AG09309 (cell line): ENCODE measurements at places on chromosomes 7 and 10.
A peak's percentile ranks its signal among the peaks of the same experiment; 100 is the strongest.

DNA sequence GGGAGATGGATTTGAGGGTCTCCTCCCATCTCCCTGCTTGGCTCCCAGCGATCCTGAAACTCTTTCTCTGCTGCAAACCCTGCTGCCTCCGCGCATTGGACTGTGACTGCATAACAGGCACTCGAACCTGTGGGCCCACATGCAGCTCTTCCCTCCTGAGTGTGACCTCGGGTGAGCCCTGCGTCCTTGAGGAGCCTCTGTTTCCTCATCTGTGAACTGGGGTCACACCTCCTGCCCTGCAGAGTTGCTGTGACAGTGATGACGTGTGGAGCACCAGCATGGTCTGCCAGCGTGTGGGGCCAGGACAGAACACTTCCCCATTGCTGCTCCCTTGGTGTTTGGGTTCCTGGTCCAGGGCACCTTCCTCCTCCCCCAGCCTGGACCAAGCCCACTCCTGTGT lies 46.9 kb upstream of the PSMG3 start:
- DNase-seq, result no peak

GRCh38 chr7:96026611-96027010 lies 254.3 kb downstream of the DYNC1I1 start:
- DNase-seq, result peak; percentile 4

DNA sequence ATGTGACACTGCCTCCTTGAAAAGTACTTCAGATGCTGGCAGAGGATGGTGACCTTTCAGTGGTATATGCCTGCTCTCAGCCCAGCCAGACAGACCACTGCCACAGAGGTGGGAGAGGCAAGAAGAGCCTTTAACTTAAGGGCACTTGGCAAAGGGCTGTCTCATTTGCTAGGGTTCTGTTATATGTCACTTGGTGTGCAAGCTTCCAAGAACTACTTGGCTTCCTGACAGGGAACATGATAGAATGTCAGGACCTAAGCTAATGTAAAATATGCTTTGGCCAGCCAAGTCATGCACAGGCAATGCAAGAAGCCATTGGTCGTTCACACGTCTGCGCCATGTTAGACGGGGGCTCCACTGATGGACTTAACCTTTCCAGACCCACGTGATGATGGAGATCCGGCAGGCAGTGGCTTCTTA lies 54.7 kb downstream of the RBM20 start:
- no peak for DNase-seq

- no peak for DNase-seq
Measured at GRCh38 chr7:47893238-47893637, 55.0 kb downstream of the PKD1L1 start.

DNA sequence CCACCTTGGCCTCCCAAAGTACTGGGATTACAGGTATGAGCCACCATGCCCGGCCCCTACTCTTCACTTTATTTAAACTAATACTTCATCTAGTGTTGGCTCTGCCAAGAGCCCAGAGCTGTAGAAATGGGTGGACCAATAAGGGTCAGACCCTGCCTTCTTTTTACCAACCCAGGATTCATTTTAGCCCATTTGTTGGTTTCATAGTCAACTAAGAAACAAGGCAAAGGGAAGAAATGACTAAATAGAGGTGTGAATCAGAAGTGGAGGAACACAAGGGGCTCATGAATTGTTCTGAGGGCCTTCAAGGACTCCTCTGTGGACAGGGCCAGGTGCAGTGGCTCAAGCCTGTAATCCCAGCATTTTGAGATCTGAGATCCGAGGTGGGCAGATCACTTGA lies 1.1 kb downstream of the ANKRD2 start:
- DNase-seq, result no peak

GRCh38 chr7:99109108-99110051 lies 34.5 kb downstream of the SMURF1 start:
- no peak for DNase-seq

GRCh38 chr7:18352339-18353255 lies 143.0 kb upstream of the HDAC9 start:
- peak; percentile 41 for DNase-seq

DNA sequence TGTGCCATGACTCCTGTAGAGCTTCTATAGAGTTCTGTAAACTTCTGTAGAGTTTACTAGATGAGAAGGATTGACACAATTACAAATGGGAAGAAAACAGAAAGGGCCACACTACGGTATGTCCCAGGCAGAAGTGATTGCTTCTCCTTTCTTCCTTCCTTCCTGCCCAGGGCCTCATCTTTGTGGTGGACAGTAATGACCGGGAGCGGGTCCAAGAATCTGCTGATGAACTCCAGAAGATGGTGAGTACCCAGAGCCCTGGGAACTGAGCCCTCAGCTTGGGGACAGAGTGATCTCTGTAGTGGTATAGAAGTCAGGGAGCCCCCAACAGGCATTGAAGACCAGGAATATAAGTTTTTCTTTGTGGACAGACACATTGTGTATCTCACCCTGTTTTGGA lies 1.7 kb downstream of the ARF5 start:
- no peak for DNase-seq

- DNase-seq, result no peak
Measured at GRCh38 chr10:86512137-86512536, 9.5 kb downstream of the WAPL start.

GRCh38 chr10:47198221-47198620 lies 101.8 kb upstream of the GDF10 start:
- no peak for DNase-seq

GRCh38 chr10:69007260-69007659 lies 18.7 kb downstream of the KIFBP start:
- no peak for DNase-seq

- peak; percentile 97 for DNase-seq
Measured at GRCh38 chr7:114889646-114890285, 32.1 kb upstream of the MDFIC start.

GRCh38 chr10:77244746-77245145 lies 392.9 kb downstream of the KCNMA1 start:
- no peak for DNase-seq

- DNase-seq, result no peak
Measured at GRCh38 chr7:3591944-3592343, 290.9 kb downstream of the SDK1 start.

- DNase-seq, result no peak
Measured at GRCh38 chr10:18203471-18203870, 63.2 kb downstream of the CACNB2 start.

GRCh38 chr7:134692344-134692705 lies 45.7 kb downstream of the BPGM start:
- peak; percentile 60 for DNase-seq

DNA sequence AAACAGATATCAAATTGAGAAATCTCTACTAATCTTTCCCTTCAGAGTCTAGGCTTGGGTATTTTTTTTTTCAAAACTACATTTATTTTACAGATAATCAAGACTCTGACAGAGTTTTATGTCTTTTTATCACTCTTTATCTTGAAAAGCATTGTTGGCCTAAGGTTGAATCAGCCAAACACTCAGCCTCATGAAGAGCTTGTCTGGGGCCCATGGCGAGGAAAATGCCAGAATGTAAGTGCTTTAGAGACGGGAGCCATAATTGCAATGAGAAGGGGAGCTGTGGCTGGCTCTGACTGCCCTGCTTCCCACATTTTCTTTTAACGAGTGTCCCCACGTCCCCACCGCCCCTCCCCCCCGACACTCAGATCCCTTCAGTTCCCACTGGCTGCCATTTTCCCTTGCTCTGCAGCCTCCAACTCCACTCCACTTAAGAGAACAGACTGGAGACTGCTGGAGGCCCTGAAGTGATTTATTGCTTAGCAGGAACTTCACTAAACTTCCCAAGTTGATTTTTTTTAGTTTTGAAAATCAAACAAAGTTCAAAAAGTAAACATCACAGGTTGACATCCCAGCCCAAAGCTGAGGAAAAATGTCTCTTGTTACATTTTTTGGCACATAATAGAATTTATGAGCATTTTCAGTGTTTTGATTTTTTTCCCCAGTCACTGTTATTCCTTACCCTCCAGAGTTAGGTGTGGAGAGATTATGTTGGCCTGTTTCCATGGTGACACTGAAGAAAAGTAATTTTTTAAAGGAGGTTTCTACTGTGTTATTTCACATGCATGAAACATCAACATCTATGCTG lies 637.5 kb upstream of the GALNT17 start:
- DNase-seq, result no peak

DNA sequence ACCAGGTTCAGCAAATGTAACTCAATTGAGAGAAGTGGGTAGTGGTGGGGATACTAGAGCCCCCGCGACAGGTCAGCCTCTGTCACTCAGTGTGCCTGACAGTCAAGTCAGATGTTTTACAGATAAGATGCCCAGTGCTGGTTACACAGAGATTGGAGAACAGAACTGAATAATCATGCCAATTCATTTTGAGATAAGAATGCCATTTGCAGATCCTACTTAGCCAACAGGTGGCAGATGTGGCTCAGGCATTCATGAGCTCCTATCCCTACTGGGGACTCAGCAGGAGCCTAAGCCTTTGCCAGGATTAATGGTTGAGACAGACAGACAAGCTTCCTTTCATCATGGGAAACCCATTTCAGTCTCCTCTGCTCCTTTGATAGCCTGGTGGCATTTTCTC lies 137.8 kb downstream of the MAPK8 start:
- peak; percentile 10 for DNase-seq

GRCh38 chr7:20199015-20199737 lies 18.0 kb downstream of the MACC1 start:
- DNase-seq, result peak; percentile 37

DNA sequence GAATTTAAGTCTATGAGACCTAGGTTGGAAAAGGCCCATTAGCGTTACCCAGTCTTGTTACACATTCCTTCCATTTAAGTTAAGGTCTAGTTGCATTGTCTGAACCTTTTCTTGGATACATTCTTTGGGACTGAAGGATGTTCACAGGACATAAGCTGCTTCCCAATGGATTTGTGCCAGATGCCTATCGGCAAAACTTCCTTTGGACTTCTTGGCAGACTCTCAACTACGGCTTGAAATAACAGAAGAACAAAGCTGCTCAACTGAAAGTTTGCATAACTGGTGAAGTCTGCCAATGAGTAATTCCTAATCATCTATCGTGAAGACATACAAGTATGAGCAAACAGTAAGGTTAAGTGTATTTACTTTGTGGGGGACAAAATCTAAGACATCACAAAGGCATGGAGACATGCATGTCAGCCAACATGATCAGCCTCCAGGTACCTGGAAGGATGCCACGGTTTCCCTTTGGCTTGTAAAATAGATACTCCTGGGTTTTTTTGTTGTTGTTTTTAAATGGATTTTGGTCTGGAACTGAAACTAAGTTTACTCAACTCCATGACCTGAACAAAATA lies 35.4 kb downstream of the MALSU1 start:
- DNase-seq, result peak; percentile 90

- no peak for DNase-seq
Measured at GRCh38 chr7:43341132-43341531, 228.7 kb downstream of the HECW1 start.

DNA sequence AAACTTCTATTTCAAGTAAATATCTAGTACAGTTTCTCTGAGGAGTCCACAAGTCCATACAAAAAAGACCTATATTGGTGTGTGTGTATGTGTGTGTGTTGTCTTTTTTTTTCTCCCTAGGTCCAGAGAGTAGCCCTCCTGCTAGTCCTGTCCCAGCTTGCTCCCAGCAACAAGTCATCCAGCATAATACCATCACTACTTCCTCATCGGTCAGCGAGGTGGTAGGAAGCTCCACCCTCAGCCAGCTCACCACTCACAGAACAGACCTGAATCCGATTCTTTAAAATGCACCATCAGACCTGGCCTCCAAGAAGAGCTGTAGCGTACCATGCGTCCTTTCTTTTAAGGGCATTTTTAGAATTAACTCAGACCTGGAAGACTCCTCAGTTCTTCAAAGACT lies 139.1 kb downstream of the TRIL start:
- no peak for DNase-seq

- DNase-seq, result no peak
Measured at GRCh38 chr7:76333511-76334101, 25.2 kb downstream of the YWHAG start.

DNA sequence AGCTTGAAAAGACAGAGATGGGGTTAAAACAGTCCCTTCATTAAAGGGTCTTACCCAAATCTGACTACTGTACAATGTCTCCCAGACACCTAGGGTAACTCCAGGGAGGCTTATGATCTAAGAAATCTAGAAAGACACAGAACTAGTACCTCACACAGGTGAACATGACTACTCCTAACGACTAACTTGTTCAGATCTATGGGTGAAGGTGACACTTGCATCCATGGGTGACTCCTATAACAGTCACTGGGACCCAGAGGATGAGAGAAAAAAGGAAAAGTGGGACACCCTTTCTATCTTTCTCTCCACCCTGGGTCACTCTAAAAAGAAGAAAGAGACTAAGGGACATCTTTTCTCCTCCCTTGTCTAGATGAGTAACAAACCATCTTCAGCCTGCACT lies 19.2 kb downstream of the AKR1C8 start:
- DNase-seq, result no peak

GRCh38 chr7:116873619-116874018 lies 11.2 kb downstream of the CAPZA2 start:
- DNase-seq, result no peak

- no peak for DNase-seq
Measured at GRCh38 chr10:127368101-127368500, 171.7 kb upstream of the INSYN2A start.

DNA sequence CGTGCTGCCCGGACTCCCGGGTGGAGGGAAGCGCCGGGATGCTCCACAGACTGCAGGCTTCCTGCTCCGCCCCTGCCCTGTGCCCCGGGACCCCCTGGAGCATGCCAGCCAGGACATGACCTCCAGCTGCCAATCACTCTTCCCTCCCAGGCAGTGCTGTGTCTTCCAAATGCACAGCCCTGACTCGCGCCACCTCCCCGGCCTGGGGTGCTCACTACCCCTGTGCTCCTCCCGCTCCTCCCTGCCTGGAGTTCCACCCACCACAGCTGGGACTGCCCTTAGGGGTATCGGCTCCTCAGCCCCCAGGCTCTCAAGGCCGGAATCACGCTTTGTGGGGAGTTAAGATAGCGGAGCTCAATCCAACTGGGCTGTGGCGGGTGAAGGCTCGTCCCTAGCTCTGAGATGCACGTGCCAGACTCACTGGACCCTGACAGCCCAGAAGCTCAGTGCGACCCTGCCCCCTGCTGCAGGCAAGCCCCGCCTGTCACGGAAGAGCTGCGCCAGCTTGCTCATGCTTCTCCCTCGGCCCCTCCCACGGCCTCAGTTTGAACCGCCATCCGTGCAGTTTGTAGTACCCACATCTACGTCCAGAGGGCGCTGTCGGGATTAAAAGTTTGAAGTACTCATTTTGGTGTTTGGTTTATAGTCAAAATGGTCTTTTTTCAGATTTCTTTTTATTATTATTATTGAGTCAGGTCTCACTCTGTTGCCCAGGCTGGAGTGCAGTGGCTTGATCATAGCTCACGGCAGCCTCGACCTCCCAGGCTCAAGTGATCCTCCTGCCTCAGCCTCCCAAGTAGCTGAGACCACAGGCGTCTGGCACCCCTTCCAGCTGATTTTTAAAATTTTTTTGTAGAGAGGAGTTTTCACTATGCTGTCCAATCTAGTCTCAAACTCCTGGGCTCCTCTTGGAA lies 142.5 kb upstream of the TCERG1L start:
- DNase-seq, result no peak

GRCh38 chr10:17430647-17431355 lies 23.6 kb downstream of the ST8SIA6 start:
- DNase-seq, result peak; percentile 37

GRCh38 chr10:5963071-5963470 lies 14.3 kb downstream of the IL15RA start:
- no peak for DNase-seq
